T47D (cell line): ENCODE measurements at places on chromosomes 6 and 20.

DNA sequence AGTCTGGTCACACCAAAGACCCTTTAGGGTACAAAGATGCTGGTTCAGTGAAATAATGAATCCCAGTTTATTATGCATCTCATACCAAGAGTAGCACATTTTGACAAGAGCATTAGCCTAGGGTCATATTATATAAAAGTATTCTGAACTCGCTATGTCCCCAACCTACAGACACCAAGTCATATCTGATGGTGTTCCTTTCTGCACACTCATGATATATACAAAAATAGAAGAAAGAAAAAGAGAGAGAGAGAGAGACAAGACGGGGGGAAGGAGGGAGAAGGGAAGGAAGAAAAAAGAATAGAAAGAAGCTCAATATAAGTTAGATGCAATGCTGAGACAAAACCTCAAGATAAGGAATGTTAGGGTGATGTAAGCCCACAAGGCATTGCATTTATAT is 131.1 kb downstream of the DST start:
- no peak for DNase-seq

- no peak for DNase-seq
Measured at GRCh38 chr20:44544263-44544662, 22.4 kb upstream of the SERINC3 start.

DNA sequence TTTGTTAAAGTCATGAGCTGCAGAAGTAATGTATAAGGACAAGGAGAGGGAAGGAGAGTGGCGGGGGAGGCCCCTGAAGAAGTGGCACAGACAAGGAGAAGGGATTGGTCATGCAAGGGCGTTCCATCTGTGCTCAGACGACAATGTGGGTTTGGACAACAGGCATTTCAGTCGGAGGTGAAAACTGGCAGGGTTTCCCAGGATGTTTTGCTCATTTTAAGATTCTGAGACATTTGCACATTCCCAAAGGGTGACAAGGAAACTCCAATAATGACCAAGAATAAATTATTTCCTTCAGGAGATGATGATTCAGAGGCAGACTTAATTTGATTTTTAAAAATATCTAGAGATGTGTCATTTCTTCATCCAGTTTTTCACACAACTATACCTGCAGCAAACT is 181.8 kb downstream of the HIVEP2 start:
- no peak for DNase-seq

DNA sequence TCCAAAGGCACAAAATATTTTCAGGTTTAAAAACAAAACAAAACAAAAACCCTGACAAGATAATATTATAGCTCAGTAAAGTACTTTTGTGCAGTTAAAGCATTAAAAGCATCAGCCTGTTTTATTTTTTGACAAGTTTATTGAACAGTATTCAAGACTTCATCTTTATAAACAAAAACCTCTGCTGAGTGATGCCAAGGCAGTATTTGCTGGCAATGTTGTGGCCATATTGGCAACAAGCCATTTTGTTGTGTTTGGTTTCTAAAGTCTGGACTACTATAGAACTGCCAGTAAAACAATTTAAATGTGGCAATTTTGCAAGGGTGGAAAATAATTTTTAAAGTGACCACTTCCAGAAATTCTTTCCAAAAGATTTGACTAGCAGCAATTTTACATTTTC is 15.9 kb downstream of the CPNE1 start:
- peak; percentile 39 for DNase-seq

DNA sequence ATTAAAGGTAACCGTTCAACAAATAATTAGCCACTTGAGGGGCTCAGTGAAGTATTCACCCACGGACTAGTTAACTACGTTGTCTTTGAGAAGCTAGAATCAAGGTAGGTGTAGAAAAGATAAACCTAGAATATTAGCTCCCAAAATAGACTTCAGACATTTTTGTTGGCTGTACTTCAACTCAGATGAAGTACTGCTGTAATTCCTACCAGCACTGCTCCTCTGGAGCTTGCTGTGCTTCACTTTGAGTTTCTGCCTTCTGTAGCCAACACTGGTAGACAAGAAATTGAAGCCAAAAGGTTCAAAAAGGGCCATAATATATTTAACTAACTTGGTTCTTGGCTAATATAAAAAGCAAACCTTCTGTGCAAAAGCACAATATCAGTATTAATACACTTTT is 18.8 kb upstream of the SDHAF4 start:
- no peak for DNase-seq

DNA sequence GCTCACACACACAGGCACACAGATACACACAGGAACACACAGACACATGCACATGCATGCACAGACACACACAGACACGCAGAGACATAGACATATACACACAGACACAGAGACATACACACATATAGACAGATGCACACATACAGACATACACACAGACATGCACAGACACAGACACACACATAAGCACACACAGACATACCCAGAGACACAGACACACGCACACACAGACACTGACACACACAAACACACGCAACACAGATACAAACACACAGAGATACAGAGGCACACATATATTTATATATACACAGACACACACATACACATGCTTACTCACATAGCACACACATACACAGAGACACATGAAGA is 158.4 kb downstream of the LY86 start:
- no peak for DNase-seq

GRCh38 chr20:6665621-6666355 is 101.7 kb upstream of the BMP2 start:
- DNase-seq, result no peak

DNA sequence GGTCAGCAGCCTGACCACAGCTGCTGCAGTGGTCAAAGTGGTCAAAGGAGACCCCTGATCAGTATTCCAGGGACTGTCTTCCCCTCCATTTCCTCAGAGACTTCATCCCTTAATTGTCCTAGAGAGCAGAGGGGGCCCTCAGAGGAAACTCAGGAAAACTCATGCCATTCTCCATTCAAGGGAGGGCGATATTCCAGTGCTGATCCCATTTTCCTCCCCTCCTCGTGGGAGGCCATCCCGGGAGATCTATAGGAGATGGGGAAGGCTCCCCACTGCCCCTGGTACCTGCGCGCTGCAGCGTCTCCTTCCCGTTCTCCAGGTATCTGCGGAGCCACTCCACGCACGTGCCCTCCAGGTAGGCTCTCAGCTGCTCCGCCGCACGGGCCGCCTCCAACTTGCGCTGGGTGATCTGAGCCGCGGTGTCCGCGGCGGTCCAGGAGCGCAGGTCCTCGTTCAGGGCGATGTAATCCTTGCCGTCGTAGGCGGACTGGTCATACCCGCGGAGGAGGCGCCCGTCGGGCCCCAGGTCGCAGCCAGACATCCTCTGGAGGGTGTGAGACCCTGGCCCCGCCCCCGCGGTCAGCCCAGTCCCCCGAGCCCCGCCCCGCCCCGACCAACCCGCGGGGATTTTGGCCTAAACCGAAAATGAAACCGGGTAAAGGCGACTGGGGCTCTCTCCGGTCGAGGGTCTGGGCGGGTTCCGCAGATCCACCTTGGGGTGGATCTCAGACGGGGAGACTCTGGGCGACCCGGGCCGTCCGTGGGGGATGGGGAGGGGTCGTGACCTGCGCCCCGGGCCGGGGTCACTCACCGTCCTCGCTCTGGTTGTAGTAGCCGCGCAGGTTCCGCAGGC is 878 bp downstream of the HLA-C start:
- peak; percentile 85 for DNase-seq

DNA sequence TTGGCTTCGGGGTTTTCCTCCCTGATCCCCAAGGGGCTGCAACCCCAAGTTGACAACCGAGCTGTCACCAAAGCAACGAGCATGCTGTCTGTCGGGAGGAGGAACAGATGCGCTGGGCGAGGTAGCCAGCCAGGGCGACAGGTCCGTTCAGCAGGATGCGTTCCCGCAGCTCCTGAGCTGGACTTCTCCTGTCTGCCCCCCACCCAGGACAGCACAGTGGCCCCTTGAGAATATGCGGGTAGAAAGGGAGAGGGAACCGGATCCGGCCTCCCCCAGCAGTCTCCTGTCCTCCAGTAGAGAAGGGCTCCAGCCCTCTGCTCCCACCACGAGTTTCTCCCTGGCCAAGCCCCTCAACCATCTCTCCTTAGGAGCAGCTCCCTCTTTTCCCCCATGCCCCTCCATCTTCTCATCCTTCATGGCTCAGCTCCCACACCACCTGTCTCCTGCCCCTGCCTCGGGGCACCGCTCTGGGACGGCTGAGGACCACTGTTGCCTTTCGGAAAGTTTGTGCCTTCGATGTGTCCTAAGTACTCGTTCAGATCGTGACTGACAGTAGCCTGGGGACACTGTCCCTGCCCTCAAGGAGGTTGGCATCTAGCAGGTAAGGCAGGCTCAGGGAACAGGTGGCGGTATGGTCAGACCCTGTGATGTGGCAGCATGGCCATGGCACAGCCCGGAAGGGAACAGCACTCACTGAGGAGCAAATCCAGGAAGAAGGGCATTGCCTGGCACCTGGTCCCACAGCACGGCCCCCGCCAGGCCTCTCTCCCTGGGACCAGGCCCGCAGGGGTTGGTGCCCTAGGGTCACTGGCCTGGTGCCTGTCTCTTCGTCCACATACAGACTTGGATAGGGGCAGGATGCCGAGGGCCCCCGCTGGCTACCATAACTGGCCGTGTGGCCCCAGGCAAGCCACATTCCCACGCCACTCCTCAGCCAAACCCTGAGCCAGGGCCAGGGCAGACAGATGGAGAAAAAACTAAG is 96.3 kb downstream of the ASXL1 start:
- DNase-seq, result no peak

DNA sequence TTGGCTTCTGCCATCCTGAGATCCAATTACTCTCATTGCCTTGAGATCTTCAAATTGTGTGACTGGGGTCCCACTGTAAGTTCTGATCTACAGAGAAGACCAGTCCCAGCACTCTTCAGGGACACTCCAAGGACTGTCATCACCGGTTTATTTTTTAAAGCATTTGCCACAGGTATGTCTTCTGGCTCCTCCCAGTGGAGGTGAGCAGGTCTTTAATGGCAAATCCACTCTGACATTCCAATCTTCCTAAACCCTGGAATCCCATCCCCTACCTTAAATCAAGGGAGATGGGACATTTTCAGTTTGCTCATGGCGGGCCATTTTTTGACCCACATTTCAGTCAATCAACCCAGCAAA is 35.2 kb upstream of the IYD start:
- DNase-seq, result no peak

GRCh38 chr20:3396492-3396891 is 11.0 kb downstream of the DNAAF9 start:
- DNase-seq, result no peak

DNA sequence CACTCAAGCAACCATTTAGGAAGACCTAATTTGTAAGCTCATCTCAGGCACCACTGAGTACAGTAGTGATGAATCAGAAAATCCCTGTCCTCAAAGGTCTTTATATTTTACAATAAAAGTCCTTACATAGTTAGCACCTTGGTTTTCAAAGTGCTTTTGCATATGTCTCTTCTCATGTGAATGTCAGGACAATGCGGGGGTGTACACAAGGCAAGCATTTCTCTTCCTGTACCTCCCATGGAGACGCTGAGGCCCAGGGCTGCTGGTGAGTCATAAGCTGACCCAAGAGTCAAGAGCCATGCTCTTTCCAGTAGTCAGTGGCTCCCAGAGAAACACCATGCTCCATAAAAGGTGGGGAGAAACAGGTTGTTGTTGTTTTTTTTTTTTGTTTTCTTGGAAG is 174.0 kb downstream of the GJA10 start:
- no peak for DNase-seq

DNA sequence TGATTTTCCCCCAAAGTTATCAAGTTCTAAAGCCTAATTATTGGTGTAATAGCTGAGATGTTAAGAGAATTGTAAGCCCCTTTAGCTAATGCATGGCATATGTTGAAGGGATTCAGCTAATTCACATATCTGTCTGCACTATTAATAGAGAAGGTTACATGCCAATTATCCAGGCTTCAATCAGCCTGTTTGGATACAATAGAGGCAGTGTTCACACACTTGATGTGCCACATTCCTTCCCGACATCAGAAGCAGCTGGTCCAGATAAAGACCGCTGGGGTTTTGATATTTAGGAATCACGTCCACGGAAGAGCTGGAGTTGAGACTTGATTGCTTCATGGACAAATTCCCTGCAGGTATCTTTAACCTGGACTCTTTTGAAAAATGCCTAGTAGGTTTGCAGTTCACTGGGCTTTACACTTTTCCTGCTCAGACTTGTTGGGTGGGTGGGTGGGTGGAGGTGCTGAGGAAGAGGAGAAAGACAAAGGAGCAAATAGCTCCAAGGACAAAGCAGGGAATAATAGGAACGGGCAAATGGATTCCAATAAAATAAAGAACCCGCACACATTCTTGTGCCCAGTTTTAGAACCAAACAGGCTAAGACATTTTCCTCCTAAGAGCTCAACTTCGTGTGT is 142.6 kb upstream of the ZNF217 start:
- no peak for DNase-seq

DNA sequence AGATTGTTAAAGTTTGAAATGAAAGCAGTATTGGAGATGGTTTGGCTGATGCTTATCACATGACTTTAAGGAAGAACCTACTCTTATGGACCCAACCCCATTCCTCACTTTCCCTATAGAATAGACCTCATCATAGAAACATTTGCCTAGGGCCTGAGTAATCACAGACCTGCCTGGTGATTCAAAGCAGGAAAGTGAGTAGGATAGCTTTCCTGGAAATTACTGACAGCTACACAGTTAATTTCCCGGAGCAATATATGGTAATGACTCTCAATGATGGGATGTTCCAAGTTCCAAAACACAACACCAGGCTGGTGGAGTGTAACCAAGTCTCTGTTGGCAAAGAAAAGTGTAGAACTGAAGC is 233.8 kb downstream of the SIM1 start:
- peak; percentile 13 for DNase-seq

- DNase-seq, result peak; percentile 50
Measured at GRCh38 chr6:148973538-148974208, 226.8 kb downstream of the UST start.

- no peak for DNase-seq
Measured at GRCh38 chr6:136962661-136963060, 40.6 kb downstream of the SLC35D3 start.

GRCh38 chr6:145534989-145535388 is 200.3 kb downstream of the EPM2A start:
- DNase-seq, result no peak

- DNase-seq, result no peak
Measured at GRCh38 chr20:17971300-17972013, 2.6 kb downstream of the MGME1 start.

GRCh38 chr6:93059911-93060310 is 359.4 kb downstream of the EPHA7 start:
- no peak for DNase-seq

DNA sequence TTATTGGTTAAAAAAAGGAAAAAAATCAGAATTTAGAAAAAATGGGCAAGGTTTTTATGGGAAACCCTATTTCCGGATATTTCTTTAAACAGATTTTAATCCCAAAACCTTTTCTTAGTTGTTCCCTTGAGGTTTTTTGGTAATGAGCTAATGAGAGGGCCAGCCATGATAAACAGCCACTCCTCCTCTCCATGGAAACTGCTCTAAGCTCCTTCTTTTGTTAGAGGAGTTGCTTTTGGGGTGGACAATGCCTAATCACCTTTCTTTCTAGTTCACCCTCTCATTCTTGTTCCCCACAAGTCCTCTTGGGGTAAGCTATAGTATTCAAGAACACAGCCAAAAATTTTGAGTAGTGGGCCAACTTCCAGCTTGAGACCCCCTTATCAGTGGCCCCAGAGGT is 105.0 kb upstream of the FAM184A start:
- DNase-seq, result no peak
